ENCODE measurements at places on chromosomes 4 and X.

DNA sequence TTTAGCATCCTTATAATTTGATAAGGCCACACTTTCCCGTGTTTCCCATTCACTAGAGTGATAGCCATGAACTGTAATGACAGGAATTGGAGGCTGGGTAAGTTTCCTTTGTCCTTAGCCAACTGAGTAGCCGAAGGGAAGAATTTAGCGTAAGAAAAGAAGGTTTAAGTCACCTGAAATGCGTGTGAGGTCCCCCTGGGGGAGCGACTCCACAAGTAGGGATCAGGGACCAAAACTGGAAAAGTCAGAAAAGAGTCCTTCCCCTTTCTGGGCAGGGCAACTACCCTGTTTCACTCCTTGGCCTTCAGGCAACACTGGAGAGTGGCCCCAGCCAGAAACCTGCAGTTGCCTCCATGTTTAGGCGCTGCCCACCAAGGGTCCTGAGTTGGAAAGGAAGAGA lies 81.6 kb upstream of the MED14 start:
- DNase-seq, result no peak

- no peak for DNase-seq
These were observed 834.4 kb upstream of the SLIT2 start for GRCh38 chr4:19417256-19417655.

GRCh38 chrX:132532913-132533312 lies 44.1 kb upstream of the MBNL3 start:
- no peak for DNase-seq

GRCh38 chr4:140372751-140373327 lies 607 bp upstream of the SCOC start:
- peak; percentile 73 for DNase-seq

DNA sequence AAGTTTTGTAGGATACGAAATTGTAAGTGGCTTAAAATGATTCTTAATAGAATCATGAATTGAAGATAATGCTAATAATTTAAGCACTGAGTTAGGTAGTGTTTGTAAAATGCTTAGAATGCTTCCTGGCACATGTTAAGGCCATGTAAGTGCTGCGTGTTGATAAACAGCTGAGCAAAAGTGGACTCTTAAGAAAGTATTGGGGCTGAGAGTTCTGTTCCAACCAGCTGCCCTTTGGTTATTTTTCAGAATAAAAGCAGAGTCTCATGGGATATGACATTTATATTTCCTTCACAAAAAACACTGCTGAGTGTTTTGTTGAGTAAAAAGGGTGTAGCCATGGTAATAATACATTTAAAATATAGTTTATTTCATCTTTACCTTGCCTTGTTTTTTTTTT lies 42.5 kb downstream of the HTT start:
- DNase-seq, result no peak

- DNase-seq, result peak; percentile 27
These were observed at the start of gene TMEM35A for GRCh38 chrX:101078716-101079598. Gene TMEM35A, plus strand, starts transcription at chrX:101078879. Its CDS starts 124 bp downstream, at chrX:101079003.

DNA sequence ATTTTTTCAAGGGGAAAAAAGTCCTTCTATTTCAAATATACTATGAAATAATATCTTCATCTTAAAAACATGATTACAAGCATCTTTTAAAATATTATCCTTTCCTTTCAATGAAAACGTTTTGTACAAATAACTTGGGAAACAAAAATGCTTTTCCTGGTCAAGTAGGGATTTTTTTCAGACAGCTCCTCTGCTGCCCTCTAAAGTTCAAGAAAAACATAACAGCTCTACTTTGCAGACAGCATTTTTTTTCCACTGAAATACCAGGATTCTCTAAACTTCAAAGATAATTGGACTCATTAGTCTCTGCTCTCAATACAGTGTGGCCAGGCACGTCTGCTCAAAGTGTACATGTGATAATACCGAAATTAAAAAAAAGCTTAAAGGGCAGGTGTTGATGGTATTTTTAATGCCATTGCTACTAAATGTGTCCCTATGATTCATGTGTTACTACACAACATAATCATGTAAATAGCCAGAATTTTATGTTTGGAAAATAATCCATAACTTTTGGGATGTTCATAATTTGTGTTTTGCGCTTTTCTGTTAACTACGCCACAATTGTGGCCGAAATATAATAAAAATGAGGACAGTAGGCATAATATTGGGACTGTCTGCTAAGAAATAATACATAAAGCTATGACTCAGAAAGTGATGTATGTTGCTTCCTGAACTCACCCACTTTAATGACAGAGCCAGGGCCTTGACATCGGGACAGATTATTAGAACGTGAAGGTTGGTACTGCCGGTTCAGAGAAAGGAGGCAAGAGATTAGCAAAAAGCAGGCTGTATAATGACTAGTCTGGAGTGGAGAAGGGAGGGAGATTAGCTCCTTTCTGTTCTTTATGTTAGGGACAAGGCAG lies 478.9 kb downstream of the KCNIP4 start:
- peak; percentile 24 for DNase-seq

GRCh38 chr4:122603156-122603574 lies 17.7 kb downstream of the IL21 start:
- no peak for DNase-seq

GRCh38 chrX:140157611-140158010 lies 192.3 kb upstream of the CXorf66 start:
- DNase-seq, result no peak

DNA sequence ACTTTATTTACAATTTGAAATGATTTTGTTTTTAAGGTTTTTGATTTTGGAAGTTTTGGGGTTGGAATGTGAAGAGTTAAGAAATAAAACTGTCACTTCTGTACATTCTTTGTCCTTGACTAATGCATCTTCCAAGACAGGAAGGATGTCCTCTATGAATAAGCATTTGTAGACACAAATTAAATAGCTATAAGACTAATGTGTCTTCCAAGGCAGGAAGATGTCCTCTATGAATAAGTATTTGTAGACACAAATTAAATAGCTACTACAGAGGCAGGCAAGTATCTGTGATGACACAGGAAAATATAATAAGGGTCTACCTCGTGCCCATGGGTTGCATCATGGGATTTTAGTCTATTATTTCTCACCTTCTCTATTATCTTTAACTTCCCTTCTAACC lies 14.5 kb downstream of the PRSS48 start:
- DNase-seq, result no peak

- DNase-seq, result no peak
These were observed 55.3 kb downstream of the JADE3 start for GRCh38 chrX:46967547-46967946.

DNA sequence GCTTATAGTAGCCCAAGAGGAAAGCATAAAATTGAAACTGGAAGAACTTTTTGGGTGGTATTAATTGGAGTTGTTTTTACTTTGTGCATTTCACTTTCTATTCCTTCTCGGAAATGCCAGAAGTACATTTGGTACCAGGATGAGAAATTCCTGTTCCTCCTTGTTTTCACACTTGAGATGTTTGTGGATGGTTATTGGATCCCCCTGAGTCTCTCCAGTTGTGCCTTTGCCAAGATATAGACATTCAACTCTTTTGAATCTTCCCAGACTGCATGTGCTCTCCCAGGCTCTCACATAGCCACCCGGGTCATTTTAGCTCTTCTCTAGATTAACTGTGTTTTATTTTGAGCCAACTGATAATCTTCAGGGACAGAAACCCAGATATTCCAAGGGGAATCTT lies 120.5 kb downstream of the AFF1 start:
- DNase-seq, result no peak

- no peak for DNase-seq
These were observed 102.2 kb downstream of the RAP1GDS1 start for GRCh38 chr4:98363431-98363830.

DNA sequence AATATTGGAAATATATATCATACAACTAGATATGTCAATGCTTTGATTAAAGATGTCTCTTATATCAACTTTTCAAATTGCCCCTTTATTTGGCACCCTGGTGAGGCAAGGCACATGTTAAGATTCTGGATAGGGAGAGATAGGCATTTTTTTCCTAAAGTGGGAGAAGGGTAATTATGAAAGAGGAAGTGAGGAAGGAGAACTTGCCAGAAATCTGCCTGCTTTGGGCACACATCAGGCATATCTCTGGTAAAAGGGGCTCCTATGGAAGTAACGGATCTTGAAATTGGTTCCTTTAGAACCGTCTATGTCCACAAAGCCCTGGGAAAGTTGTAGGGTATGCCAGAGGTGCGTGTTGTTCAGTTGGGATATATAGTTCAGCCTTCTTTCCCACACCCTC lies 5.7 kb downstream of the IL15 start:
- DNase-seq, result no peak

DNA sequence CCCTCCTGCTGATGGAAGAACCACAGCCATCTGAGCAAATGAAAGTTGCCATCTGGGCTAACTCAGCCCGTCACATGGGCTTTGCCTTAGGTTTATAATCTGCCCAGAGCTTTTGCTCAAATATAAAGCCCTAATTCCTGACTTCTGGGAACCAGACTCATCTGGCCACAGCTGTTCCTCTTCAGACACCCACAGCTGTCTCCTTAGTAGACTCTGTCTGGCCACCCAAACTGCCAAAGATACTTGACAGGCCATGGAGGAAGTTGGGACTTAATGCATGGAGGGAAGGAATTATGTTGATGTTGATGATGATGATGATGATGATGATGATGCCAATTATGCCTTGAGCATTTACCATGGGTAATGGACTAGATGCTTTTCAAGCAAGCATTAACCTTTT lies 8.0 kb downstream of the LGI2 start:
- DNase-seq, result no peak

DNA sequence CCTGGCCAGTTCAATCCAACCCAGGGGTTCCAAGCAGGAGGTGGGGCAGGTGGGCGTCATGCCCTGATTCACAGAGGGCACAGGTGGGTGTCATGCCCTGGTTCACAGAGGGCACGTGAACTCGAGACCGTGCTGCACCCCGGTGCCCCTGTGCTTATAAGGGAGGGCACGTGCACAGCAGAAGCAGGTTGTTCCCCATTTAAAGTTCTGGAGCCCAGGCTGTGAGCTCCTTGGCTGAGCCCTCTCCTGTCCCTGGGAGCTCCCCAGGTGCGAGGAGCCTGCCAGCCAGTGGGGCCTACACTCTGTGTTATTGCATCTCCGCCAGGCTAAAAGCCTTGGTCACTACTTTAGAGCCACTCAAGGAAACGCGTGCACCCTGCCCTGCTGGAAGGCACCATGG lies 3.2 kb upstream of the CPZ start:
- DNase-seq, result no peak

DNA sequence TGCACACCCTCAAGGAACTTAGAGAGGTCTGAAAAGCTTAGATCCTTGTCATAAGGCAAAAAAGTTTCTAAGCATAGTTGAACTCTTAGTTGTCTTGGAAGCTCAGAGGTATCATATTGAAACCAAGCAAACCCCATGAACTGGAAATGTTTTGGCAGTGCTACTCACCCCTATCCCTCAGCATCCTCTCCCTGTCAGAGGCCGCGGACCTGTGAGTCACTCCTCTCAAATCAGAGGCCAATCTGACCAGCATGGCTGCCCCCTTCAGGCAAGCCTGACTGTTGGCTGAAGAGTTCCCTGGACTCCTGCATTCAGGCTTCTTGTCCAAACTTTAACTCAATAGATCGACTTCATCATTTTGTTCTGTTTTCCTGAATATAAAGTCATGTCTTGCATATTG lies 69.4 kb downstream of the KCNIP4 start:
- DNase-seq, result no peak

GRCh38 chr4:53527326-53527725 lies 64.0 kb downstream of the LNX1 start:
- DNase-seq, result no peak

GRCh38 chr4:86272669-86273068 lies 87.2 kb downstream of the MAPK10 start:
- no peak for DNase-seq

DNA sequence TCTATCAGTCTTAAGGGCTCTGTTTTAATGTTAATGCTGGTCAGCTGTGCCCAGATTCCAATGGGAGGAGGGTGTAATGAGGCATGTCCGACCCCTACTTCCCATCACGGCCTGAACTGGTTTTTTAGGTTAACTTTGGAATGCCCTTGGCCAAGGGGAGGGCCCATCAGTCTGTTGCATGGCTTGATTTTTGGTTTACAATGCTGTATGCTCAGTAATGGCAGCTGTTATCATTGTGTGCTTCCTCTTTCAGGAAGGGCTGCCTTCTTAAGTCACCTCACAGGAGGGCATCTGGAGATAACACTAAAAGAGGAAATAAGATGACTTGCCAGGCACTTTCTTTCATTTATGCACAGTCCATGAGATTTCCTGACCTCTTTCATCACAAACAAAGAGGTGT lies 36.3 kb downstream of the ATXN3L start:
- no peak for DNase-seq

- no peak for DNase-seq
These were observed 3.0 kb downstream of the GIMD1 start for GRCh38 chr4:106365613-106366012.
